Caco-2 (cell line): ENCODE measurements at places on chromosomes 2 and 18.

DNA sequence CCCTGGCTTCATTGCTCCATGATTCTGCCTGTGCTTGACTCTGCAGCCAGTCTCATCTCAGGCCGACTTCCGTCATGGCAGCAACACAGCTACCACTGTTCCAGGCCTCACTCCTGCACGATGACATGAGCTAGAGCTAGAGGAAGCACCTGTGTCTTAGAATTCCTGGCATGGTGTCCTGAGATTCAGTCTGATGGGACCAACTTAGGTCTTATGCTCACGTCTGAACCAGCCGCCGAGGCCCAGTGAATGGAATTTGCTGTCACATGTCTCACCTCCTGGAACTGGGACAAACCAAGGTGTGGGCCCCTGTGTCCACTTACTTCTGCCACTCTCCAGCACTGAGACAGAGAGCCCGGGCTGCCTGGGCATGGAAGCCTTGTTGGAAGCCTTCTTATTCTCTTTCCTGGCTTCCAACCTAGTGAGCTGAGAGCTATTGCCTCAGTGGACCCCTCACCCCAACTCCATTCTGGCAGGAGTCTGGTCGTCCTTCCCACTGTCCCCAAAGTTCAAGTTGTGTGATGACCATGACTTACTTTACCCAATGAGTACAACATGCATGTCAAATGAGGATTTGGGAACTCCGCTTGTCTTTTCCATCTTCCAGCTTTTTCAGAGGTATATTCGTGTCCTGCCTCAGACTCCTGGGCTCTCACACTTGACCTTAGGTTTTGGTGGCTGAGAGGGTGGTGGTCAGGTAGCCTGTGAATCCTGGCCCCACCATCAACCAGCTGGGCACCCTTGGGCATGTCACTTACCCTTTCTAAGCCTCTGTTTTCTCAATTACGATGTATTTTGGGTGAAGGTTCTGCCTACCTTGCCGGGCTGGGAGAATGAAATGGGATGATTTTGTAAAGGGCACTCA, 39.1 kb upstream of the HS6ST1 start:
- DNase-seq, result no peak

- no peak for DNase-seq
Observed at GRCh38 chr2:15273452-15273851, 287.7 kb downstream of the NBAS start.

DNA sequence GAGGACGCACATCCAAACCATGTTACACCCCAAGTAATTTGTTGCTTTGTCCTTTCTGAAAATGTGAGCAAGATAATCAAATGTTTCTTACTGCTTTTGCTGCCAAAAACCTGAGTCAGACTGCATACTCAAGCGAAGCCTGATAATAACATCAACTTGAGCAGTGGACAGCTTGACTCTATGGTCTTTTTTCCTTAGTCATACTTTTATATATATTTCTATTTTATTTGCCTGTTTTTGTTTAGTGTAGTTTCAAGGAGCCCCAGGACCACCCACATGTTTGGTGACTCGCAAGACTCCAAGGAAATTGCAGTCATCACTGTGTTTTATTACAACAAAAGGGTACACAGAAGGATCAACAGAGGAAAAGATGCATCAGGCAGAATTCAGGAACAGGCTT, 688.4 kb upstream of the PIK3C3 start:
- no peak for DNase-seq

DNA sequence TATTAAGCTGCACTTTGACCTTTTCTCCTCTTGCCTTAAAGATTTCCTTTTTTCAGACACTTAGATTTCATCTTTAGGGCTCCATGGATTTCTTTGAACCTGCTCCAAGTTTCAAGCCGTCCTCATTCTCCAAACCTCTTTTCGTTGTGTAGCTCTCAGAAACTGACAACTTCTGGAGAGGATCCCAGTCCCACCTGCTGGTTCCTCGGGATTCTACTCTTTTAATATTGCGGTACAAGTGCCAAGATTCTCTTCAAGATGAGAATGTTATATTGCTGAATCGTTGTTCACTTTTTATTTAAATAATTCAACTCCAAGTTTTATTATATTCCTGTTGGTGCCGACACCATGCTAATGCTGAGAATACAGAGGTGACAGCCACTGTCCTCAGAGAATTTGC, 141.1 kb downstream of the CDH20 start:
- DNase-seq, result no peak
